ENCODE measurements at places on chromosomes 3 and 15. TPM values are rescaled to one million over a fixed set of nuclear protein-coding genes. Genes with fewer than 3 reads are reported as not detected.

The FSD2 gene
- not detected for total RNA-seq

DNA sequence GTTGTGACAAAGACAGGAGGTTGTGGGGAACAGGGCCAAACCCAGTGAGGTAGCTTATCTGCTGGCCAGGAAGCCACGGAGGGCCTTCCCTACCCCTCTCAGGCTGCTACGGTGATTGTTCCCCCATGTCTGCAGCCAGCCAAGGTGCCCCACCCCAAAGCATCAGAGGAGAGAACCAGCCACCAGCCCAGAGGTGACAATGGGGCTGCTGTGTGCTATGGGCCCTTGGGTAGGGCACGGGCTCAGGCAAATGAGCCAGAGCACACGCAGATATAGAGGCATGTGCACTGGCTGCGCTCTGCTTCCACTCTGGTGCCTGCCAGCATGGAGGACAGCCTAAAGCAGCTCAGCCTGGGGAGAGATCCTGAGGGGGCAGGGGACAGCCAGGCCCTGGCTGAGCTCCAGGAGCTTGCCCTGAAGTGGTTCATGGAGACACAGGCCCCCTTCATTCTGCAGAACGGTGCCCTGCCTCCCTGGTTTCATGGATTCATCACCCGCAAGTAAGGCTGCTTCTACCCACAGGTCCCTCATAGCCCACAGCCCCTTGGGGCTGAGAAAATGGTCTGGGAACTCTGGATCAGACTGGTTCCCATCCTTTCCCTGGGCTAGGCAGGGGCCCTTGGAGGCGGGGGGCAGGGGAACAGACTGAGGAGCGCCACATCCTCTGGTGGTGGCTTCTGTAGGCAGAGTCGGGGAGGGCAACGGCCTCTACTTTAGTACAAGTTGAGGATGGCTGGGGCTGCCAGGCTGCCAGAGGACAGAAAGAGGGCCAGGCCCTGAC, at the start of gene SH2D7:
Gene SH2D7, plus strand, starts transcription at position 301 of the 781 bp plus-strand sequence. Its CDS starts 24 bp downstream, at position 325.
- DNase-seq, result no peak

The CFAP20DC gene
- total RNA-seq, result 0.50 TPM

The LIPH gene
- total RNA-seq, result not detected

- DNase-seq, result no peak
Observed at GRCh38 chr15:91209318-91209717, 109.3 kb downstream of the SV2B start.

GRCh38 chr3:148459931-148460513, 237.7 kb upstream of the AGTR1 start:
- DNase-seq, result no peak

- no peak for DNase-seq
Observed at GRCh38 chr3:191169566-191169965, 29.5 kb upstream of the OSTN start.

The CISH gene
- 14.7 TPM for total RNA-seq

The PDCD6IP gene
- 222 TPM for total RNA-seq

GRCh38 chr3:127034990-127035652, 52.2 kb downstream of the PLXNA1 start:
- no peak for DNase-seq

DNA sequence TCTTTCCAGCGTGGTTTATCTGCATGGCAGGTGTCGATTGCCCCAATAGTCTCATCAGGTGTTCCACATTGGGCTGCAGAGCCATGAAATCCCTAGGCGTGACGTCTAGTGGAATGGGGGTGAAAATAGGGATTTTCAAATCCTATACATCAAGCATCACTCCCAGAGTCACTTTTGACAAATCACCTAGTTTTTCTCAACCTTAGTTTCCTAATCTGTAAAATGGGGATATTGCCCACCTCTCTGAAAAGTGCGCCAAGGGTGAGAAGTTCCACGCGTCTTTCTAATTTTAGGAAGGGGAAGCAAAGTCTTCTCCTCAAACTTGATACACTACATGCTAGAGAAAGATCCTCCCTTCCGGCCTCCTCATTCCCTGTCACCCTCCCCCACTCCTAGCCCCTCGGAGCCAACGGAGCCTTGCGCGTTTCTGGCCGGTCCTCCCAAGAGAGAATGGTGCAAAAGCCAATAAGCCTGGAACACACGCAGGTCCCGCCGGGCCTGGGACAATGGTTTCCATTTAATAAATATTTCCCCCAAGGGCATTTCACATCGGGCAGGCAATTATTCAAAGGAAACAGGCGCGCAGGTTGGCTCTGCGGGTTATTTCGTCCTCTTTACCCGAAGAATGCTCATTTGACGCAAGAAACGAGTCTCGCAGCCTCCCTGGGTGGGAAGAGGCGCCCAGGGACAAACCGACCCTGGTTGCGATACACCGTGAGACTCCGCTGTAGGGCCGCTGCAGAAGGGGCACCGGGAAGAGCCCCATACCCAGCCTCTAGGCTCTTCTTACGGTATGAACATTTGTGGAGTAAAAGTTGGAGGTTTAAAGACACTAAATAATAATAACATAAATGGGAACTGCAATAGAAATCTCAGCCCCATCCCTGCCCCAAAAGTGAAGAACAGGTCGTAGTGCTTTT, 1.2 kb upstream of the SOX14 start:
- DNase-seq, result no peak

DNA sequence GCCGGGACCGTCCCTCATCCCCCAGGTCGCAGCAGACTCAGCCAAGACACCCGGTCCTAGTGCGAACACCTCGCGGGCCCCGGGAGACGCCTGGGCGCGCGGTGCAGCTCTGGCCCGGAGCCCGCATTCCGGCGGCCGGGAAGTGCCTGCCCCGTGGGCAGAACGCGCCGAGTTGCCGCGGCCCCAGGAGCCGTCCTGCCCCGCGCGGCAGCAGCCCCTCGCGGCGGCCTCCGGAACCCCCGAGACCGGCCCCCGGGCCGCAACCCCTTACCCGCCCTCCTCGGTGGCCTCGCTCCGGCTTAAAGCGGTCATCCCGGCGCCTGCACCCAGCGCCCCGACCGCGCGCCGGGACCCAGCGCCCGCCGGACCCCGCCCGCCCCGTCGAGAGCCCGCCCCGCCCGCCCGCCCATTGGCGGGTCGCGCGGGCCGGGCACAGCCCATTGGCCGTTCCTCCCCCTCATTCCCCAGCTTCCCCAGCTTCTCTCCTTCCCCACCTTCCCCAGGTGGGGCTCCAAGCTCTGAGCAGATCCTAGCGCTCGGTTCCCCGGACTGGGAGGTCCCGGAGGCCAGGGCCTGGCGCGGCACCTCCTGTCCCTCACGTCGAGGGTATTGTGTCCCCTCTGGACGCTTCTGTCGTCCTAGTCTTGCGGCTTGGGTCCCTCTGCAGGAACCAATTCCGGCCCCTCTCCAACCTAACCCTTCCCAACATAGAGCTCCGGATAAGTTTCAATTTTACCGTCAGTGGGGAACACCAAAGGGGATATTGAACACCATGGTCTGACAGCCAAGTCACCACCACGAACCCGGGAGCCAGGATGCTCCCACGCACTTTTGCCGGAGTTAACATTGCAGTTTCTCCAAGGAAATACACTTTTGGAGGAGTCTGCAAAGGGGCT, at the start of gene GRAMD2A:
Gene GRAMD2A, minus strand, starts transcription at position 328 of the 896 bp plus-strand sequence.
- DNase-seq, result no peak

- no peak for DNase-seq
Observed at GRCh38 chr15:88613074-88613944, 7.8 kb upstream of the AEN start.

- no peak for DNase-seq
Observed at GRCh38 chr15:67349634-67350033, 95.0 kb downstream of the IQCH start.

DNA sequence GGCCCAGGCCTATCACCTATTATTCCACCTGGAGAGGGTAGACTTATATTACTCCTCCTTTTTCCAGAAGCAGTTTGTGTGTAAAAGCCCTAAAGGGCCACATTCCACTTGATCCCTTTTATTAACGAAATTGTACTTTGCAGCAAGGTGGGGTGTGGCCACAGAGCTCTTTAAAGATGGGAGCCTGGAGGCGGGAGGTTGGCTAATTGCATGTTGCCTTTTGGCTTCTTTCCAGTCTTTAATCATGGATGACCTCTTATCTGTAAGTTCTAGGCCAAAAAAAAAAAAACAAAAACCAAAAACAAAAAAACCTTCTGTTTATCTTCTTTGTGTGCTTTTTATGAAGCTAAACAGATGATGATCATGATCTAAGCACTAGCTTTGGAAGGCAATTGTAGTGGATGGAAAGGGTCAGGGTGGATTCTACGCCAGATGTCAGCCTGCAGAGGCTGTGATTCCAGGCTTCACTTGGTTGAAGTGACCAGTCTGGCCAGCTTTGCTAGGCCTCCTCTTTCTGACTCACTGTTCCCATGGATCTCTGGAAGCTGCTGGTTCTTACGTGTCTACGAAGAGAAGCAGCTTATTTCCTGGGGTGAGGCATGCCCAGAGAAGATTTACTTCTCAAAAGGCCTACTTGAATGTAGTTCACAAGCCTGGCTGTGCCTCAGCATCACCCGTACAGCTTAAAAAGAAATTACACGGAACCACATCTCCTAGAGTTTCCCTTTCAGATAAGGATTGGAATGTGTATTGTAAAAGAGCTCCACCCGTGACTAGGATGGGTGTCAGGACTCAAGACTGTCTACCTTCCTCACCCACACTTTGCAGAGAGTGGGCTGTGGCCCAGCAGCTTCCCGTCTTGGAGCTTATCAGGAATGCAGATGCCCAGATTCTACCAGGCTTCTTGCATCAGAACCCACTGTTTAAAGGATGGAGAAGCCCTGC, 330.9 kb upstream of the C2CD4B start:
- DNase-seq, result no peak
